Sigmoid colon (tissue), 7 donors: ENCODE measurements at places on chromosomes 5 and 9. TPM values are rescaled to one million over a fixed set of nuclear protein-coding genes. Genes with fewer than 3 reads are reported as not detected.

SHROOM1 gene
- total RNA-seq: 6.6 TPM

- DNase-seq: no peak
Measured at GRCh38 chr5:112349371-112349770, 69.7 kb downstream of the EPB41L4A start.

- no peak for DNase-seq
Measured at GRCh38 chr9:74958587-74958986, 5.9 kb upstream of the C9orf40 start.

GRCh38 chr9:8732367-8733075, 932.9 kb upstream of the DMAC1 start:
- DNase-seq: no peak

- DNase-seq: no peak
Measured at GRCh38 chr5:140118302-140118936, 4.5 kb downstream of the PURA start.

DNA sequence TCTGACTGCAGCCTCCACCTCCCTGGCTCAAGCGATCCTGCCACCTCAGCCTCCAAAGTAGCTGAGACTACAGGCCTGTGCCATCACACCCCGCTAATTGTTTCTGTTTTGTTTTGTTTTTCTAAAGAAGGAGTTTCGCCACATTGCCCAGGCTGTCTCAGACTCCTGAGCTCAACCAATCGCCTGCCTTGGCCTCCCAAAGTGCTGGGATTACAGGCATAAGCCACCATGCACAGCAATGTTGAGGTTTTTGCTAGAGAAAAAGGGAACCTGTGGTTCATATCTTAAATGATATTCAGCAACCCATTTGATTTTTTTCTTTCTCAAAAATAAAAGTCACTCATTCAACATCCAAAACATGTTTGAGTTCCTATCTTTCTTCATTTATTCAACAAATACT, 20.4 kb upstream of the DELE1 start:
- DNase-seq: no peak

NDOR1 gene
- total RNA-seq: 12.7 TPM

GRCh38 chr9:121067640-121068039, 7.1 kb upstream of the CNTRL start:
- no peak for DNase-seq

FOXD4L3 gene
- not detected for total RNA-seq

DNA sequence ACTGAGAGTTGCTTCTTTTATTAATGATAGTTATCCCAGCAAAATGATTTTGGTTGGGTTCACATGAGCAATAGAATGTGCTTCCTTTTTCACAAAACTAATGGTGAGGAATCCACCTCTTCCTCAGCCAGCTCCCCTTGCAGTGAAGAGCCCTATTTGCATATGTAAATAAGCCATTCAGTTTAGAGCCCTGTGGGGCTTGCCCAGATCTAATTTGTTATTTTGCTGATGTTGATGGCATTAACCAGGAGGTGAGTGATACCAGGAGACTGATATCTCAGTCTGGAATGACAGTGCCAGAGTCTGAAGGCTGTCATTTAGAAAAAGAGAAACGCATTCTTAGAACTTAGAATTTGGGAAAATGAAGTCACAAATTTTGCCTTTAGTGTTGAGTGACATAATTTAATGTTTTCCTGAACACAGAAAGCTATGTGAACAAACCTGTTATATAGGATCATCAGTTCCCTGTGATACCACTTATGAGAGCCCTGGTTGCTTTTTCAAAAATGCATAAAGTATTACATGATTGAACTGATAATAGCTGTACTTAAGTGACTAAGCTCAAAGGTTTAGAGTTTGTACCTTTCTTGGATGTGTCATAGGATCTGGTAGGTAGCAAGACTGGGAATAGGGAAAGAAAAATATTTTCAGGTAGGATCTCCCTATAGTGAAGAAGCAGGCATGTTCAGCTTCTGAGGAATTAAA, 271.6 kb downstream of the MAST4 start:
- no peak for DNase-seq

GRCh38 chr9:98427491-98427890, 172.0 kb upstream of the TBC1D2 start:
- no peak for DNase-seq

OLFM1 gene
- total RNA-seq: 17.7 TPM

DNA sequence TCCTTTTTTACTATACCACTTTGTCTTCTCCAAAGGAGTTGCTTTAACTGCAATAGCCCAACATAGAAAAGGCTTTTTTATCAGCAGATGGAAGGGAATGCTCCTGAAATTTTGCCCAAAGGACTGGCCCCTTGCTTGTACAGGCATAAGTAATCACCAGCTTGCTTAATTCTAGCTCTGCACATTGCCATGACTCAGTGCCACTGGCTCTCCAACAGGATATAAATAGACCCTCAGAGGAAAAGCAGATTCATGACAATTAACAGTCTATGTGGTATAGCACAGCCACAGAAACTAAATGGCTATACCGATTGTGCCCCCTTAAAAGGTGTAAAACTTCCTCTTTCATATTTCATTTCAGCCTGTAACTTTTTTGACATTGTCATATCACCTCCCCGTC, 227.0 kb downstream of the ZNF608 start:
- no peak for DNase-seq

GRCh38 chr5:149345892-149346222, 558 bp downstream of the GRPEL2 start:
- no peak for DNase-seq

PCDHB15 gene
- total RNA-seq: 5.3 TPM

DNA sequence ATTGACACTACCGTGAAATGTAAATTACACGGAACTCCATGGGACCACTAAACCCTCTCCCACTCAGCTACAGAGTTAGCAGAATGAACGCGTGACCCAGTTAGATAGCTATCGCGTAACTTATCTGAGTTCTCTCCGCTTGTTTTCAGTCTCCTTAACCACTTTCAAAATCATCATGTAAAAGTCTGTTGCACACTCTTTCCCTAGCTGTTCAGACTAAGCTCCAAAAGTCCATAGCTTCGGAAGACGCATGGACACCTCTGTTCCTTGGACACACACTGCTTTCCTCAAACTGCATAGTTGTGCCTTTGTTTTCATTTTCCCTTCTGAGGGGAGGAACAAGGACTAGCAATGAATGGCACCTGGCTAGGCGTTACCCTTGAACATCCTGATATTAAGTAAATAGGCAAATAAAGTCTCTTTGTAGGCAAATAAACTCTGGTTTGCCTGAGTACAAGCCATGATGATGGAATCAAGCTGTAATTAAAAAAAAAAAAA, 83.3 kb downstream of the DAPK1 start:
- no peak for DNase-seq

- DNase-seq: no peak
Measured at GRCh38 chr5:60260658-60261057, 367.1 kb upstream of the PDE4D start.
